ENCODE measurements at places on chromosomes 11 and 22. TPM values are rescaled to one million over a fixed set of nuclear protein-coding genes. Genes with fewer than 3 reads are reported as not detected.

DNA sequence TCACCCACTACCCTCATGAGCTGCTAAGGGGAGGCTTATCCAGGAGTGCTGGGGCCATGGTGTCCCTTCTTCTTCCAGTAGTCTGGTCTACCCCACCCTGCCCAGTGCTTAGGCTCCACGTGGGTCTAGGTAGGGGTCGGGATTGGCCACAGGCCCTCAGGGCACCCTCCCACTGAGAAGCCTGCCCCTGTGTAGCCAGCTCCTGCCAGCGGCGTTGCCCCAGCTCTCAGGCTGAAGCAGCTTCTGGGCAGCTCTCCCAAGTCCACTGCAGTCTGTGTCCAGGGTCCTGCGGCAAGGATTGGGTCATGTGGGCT lies 24.0 kb upstream of the RIC3 start:
- H3K4me3 ChIP-seq = no peak overlapping the region
- H3K4me1 ChIP-seq = no peaks in the 10 kb centered on the region
- no peak for DNase-seq

- H3K4me1 ChIP-seq = peaks cover 69% of the 10 kb centered on the region
- peaks cover 54% of the 10 kb centered on the region for H3K36me3 ChIP-seq
- H3K27me3 ChIP-seq = no peaks in the 10 kb centered on the region
- H3K4me3 ChIP-seq = no peak overlapping the region
Measured at GRCh38 chr11:120121336-120121735, 16.6 kb downstream of the TRIM29 start.

GRCh38 chr22:22210375-22210774 lies 34.2 kb upstream of the VPREB1 start:
- H3K4me3 ChIP-seq = no peak overlapping the region
- peaks cover 17% of the 10 kb centered on the region for H3K27me3 ChIP-seq
- no peak for DNase-seq
- H3K27ac ChIP-seq = no peak overlapping the region

DNA sequence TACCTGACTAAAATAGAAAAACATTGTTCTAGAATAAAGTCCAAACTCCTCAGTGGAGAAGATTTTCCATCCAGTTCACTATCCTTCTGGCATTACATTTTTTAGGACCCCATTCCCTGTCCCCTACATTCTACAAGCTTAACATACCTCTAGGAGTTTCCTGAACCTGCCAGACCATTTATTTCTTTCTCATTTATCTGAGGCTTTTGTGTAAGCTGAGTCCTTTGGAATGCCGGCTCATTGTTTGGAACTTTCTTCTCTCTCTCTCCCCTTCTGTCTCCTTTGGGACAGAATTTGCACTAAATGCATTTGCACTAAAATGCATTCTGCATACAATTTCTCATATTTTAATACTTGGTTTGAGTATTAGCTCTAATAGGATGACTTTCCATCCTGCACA lies 393.0 kb upstream of the ANO3 start:
- H3K27ac ChIP-seq = no peak overlapping the region
- H3K4me1 ChIP-seq = no peaks in the 10 kb centered on the region
- no peak overlapping the region for H3K4me3 ChIP-seq

- no peak for DNase-seq
- H3K27ac ChIP-seq = no peak overlapping the region
- no peaks in the 10 kb centered on the region for H3K36me3 ChIP-seq
- no peaks in the 10 kb centered on the region for H3K4me1 ChIP-seq
Measured at GRCh38 chr22:47100646-47101200, 338.3 kb downstream of the TBC1D22A start.

GRCh38 chr11:12744826-12745502 lies 70.7 kb downstream of the TEAD1 start:
- no peak overlapping the region for H3K27ac ChIP-seq
- peaks cover 11% of the 10 kb centered on the region for H3K4me1 ChIP-seq
- H3K27me3 ChIP-seq = no peaks in the 10 kb centered on the region
- DNase-seq = no peak
- H3K4me3 ChIP-seq = no peak overlapping the region
- no peaks in the 10 kb centered on the region for H3K36me3 ChIP-seq

DNA sequence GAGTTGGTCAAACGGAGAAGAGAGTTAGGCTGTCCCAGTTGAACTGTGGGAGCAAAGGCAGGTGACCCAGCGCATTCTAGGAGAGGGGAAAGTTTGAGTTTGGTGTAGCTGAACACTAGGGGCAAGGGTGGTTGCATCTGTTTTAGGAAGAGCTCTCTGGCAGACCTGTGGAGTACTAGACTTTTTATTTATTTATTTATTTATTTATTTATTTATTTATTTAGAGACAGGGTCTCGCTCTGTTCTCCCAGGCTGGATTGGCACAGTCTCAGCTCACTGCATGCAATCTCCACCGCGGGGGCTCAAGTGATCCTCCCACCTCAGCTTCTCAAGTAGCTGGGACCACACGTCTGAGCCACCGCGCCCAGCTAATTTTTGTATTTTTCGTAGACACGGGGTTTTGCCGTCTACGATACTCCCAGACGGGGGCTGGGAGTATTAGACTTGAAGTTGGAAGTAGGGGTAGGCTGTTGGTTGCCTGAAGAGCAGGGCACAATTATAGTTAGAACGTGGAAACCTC lies 950 bp upstream of the ACER3 start:
- H3K4me3 ChIP-seq = peak overlapping the region; percentile 81
- no peaks in the 10 kb centered on the region for H3K36me3 ChIP-seq
- no peaks in the 10 kb centered on the region for H3K27me3 ChIP-seq

DNA sequence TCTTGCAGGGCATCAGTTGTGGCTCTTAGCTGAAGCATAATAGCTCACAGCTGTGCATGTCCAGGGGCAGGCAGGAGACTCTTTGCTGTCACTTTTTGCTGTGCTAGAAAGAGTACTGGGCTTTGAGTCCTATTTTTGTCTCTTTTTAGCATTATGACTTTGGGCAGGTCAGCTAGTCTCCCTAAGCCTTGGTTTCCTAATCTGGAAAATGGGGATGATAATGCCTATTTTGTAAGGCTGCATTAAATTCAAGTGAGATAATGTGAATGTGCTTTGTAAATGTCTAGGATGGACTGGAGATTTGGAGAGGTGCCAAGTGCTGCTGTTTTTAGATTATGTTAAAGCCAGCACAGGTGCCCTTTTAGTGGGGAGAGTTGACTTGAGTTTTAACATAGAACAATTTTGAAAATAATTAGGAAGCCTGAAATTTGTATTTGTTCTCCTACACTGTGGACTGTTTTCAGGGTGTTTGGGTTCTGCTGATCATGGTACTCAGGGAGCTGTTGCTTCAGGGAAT lies 19.1 kb downstream of the CABIN1 start:
- DNase-seq = no peak
- H3K36me3 ChIP-seq = no peaks in the 10 kb centered on the region
- no peak overlapping the region for H3K4me3 ChIP-seq
- H3K27ac ChIP-seq = no peak overlapping the region

GRCh38 chr11:64340671-64341335 lies 799 bp downstream of the CCDC88B start:
- H3K4me3 ChIP-seq = peak overlapping the region; percentile 30
- no peak overlapping the region for H3K27ac ChIP-seq
- H3K27me3 ChIP-seq = no peaks in the 10 kb centered on the region
- peaks cover 19% of the 10 kb centered on the region for H3K4me1 ChIP-seq

GRCh38 chr11:123161376-123162030 lies 33.5 kb downstream of the CLMP start:
- no peaks in the 10 kb centered on the region for H3K4me1 ChIP-seq
- DNase-seq = no peak
- H3K4me3 ChIP-seq = no peak overlapping the region
- no peaks in the 10 kb centered on the region for H3K36me3 ChIP-seq
- peaks cover 2% of the 10 kb centered on the region for H3K27me3 ChIP-seq

Gene PATE2
- total RNA-seq = not detected

Gene TYR
- total RNA-seq = 10.5 TPM

- H3K4me1 ChIP-seq = peaks cover 30% of the 10 kb centered on the region
- H3K27ac ChIP-seq = no peak within 1 kb of the TSS
- H3K27me3 ChIP-seq = peaks cover 53% of the 10 kb centered on the region
- peak; percentile 75 for DNase-seq
- H3K4me3 ChIP-seq = peak within 1 kb of the TSS; percentile 61
Measured at GRCh38 chr11:101129203-101129943, at the start of gene PGR. Gene PGR (minus strand): TSS chr11:101129813. CDS start chr11:101129070, 743 bp downstream.

- H3K4me3 ChIP-seq = no peak overlapping the region
- peaks cover 7% of the 10 kb centered on the region for H3K4me1 ChIP-seq
- DNase-seq = no peak
- H3K27me3 ChIP-seq = peaks cover 2% of the 10 kb centered on the region
- no peak overlapping the region for H3K27ac ChIP-seq
Measured at GRCh38 chr11:64624883-64625481, 34.0 kb downstream of the SLC22A12 start.

Gene STK33
- not detected for total RNA-seq

DNA sequence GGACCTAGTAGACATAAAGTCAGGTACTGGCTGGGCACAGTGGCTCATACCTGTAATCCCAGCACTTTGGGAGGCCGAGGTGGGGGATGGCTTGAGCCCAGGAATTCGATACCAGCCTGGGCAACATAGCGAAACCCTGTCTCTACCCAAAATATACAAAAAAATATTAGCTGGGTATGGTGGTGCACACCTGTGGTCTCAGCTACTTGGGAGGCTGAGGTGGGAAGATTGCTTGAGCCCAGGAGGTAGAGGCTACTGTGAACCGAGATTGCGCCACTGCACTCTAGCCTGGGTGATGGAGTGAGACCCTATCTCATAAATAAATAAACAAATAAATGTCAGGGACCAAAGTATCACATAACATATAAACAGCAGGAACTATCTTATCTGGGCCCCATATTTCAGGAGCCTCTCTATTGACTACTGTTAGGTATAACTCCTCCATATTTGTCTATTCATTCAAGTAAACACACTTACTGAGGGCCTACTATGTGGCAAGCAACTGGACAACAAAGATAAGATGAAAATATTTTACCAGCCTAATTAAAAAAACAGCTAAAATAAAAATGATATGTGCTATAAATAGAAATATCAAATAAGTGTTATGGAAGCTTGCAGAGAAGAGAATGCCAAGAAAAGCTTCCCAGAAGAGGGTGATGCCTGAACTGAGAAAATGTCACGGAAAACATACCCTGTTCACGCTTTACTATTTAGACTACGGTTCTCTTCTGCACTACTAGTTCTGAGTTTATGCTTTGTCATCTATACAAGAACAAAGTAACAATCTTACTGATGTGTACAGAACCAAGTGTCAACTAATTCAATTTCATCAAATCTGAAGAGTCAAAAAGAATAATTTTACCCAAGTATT lies 2.0 kb downstream of the NUP98 start:
- DNase-seq = no peak
- H3K27ac ChIP-seq = no peak overlapping the region
- H3K27me3 ChIP-seq = no peaks in the 10 kb centered on the region
- peaks cover 23% of the 10 kb centered on the region for H3K36me3 ChIP-seq
- peaks cover 25% of the 10 kb centered on the region for H3K4me1 ChIP-seq

DNA sequence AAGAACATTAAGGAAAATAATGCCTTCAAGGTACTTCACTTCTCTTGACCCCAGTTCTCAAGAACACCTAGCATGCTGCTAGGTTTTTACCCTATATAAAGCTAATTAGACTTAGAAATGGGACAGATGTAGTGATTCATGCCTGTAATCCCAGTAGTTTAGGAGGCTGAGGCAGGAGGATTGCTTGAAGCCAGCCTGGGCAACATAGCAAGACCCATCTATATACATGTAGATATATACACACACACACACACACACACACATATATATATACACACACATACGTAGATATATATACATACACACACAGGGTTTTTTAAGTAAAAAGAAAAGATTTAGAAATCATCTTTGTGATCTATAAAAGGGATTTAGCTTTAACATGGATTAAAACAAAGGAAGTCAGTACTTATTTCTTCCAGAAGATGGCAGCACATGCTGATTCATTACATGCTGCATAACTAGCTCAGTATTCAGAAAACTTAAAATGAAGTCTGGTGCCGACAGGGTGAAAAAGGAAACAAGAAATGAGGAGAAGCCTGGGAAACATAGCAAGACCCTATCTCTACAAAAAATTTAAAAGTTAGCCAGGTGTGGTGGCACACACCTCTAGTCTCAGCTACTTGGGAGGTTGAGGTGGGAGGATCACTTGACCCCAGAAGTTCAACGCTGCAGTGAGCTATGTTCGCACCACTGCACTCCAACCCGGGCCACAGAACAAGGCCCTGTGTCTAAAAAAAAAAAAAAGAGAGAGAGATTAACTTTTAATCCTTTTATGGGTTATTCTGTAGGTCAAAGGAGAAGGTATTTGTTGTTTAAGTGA lies 28.5 kb upstream of the RBX1 start:
- DNase-seq = no peak
- no peak overlapping the region for H3K27ac ChIP-seq
- peaks cover 3% of the 10 kb centered on the region for H3K4me1 ChIP-seq
- no peaks in the 10 kb centered on the region for H3K27me3 ChIP-seq
- H3K36me3 ChIP-seq = peaks cover 79% of the 10 kb centered on the region

DNA sequence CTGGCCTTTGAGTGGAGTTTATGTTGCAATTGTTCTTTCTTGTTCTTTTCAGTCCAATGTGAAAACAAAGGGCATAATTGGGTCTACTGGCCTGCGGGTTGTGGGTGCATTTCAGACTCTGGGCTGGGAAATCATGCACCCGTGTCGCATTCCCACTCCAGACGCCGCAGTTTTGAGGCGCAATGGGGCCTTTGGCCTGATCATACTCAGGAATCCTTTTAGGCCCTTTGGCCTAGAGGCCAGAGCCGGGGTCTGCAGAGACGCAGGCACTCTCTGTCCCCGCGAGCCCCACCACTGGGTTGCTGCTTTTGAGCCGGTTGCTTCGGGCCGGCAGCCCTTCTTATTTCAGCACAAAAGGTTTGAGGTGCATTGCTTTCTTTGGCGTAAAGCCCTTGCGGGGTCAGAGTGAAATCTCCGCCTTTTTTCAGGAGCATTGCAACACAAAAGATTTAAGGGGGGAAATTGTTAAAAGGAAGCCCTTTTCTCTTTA lies 48.4 kb upstream of the DBX1 start:
- H3K4me3 ChIP-seq = no peak overlapping the region
- peaks cover 8% of the 10 kb centered on the region for H3K4me1 ChIP-seq
- no peak overlapping the region for H3K27ac ChIP-seq
- no peaks in the 10 kb centered on the region for H3K36me3 ChIP-seq
- no peak for DNase-seq
- H3K27me3 ChIP-seq = peaks cover 49% of the 10 kb centered on the region

DNA sequence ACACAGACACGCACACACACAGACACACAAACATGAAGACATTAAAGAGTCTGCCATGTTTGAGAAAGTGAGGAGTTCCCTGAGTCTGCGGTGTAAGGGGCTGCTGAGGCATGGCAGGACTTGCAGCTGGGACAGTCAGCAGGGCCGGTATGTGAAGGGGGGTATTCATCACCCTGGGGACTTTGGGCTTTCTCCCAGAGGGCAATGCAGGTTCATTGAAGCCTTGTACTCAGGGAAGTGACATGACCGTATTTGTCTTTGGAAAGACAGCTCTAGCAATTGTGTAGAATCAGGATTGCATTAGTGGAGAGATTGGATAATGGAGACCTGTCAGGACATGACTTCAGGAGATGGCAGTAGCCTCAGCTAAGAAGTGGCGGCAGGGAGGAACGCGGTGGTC lies 9.4 kb upstream of the ADAMTS8 start:
- H3K36me3 ChIP-seq = no peaks in the 10 kb centered on the region
- H3K27me3 ChIP-seq = no peaks in the 10 kb centered on the region
- DNase-seq = no peak
- no peak overlapping the region for H3K4me3 ChIP-seq
- H3K4me1 ChIP-seq = peaks cover 5% of the 10 kb centered on the region

Measured in suprapubic skin (tissue), 4 donors.